CD4-positive, alpha-beta T cell treated with Interleukin-17A for 1 hour (primary cell): ENCODE measurements at places on chromosomes 2 and 18.
A peak's percentile ranks its signal among the peaks of the same experiment; 100 is the strongest.

DNA sequence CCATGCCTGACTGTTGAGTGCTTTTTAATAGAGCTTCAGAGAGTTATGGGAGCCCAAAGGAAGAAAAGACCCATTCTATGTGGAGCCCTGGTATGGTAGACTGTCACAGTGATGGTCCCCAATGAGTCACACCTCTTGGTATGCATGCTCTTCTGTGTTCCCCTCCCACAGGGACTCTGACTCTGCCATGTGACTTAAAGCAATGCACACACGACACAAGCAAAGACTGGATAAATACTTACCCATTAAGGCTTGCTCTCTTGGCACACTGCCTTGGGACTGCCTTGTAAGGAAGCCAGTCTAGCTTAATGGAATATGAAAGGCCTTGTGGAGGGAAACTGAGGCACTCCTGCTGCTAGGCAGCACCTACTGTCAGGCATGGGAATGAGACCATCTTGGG, 16.7 kb upstream of the DTNB start:
- no peak for DNase-seq

- DNase-seq: no peak
These were observed 120.3 kb downstream of the BCL11A start for GRCh38 chr2:60433018-60433596.

GRCh38 chr2:193806088-193806774, 1611.5 kb upstream of the TMEFF2 start:
- DNase-seq: no peak

DNA sequence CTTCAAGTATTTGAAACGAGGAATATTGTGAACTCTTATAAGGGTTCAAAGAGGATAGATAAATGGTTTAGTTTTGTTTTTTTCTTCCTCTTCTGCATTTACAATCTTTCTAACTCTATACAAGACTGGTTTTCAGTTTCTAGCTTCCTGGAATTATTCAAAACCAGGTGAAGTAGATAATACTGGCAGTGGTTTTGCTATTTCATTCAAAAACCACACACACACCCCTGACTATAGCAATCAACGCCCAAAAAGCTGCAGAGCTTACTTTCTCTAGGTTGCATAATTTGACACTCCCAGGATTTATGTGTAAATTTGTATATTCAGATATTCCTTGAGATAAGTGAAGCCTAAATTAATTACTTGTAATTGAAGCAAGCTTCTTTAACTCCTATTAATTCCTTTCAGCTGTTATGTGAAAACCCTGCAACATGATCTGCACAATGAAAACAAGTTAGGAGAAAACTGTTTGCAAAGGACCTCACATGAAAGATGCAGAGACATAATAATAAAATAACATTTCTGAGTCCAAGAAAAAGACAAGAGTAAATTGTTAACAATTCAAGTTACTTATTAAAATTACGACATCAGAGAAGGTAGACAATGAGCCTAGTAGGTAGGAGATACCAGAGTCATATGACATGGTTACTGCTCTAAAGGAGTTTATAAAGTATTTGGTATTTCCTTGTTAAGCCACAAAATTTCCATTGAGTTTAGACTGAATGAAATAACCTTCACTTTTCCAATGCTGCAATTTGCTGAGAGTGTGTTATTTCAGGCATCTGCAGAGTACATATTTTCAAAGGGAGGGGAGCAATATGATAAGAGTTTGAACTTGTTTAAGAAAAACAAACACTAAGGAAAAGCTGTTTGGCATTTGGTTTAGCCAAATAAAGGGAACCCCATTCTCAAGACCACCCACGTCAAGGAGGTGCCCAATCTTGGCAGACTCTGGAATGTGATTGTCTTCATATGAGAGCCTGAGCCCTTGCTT, 1.6 kb upstream of the NFE2L2 start:
- peak; percentile 52 for DNase-seq

GRCh38 chr2:104656571-104657163, 197.2 kb upstream of the POU3F3 start:
- no peak for DNase-seq

DNA sequence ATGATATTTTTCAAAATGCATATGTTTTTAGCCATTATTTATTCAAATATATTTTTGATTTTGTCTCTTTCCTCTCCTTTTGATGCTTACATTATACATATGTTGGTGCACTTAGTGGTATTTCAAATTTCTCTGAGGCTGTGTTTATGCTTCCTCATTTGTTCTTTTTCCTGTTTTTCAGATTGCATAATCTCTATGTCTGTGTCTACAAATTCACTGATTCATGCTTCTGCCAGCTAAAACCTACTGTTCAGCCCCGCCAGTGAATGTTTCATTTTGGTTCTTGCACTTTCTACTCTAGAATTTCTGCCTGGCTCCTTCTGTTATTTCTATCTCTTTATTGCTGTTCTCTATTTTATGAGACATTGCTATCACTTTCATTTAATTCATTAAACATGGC, 951.7 kb upstream of the CNTNAP5 start:
- no peak for DNase-seq

DNA sequence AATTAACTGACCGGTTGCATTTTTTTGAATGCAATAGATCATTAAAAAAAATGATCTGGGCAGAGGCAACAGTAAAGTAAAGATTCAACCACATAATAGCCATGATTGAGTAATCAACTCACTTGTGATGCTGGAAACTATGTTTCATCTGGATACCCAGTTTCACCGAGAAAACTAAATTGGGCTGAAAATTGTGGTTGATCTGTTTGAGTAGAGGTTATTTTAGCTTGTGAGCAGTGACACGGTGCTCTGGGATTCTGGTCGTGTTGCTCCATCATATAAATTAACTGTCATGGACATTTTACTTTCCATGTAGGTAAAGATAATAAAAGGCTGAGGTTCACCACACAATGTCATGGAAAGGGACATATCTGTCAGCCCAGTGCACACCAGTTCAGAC, 58.7 kb downstream of the CD226 start:
- DNase-seq: no peak
